NCI-H1694 treated with DMSO at 0.1 percent for 48 hours (cell line): ENCODE measurements at places on chromosomes 5 and 9.

DNA sequence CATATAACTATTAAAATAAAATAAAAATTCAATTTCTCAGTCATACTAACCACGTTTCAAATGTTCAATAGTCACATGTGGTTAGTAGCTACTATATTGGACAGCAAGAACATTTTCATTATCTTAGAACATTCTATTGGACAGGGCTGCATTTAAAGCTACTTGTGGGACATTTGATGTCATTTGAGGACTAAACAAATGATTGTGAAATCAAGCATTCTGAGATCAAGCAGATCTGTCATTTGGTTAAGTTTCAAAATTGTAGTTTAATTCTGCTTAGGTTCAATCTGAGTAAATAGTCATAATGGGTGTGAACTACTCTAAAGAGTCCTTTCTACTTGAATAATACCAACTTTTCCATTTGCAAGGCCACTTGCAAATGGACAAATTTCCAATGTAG is 226.9 kb upstream of the C9orf72 start:
- DNase-seq, result no peak

- DNase-seq, result no peak
Measured at GRCh38 chr5:1975898-1976765, 93.4 kb upstream of the IRX4 start.

DNA sequence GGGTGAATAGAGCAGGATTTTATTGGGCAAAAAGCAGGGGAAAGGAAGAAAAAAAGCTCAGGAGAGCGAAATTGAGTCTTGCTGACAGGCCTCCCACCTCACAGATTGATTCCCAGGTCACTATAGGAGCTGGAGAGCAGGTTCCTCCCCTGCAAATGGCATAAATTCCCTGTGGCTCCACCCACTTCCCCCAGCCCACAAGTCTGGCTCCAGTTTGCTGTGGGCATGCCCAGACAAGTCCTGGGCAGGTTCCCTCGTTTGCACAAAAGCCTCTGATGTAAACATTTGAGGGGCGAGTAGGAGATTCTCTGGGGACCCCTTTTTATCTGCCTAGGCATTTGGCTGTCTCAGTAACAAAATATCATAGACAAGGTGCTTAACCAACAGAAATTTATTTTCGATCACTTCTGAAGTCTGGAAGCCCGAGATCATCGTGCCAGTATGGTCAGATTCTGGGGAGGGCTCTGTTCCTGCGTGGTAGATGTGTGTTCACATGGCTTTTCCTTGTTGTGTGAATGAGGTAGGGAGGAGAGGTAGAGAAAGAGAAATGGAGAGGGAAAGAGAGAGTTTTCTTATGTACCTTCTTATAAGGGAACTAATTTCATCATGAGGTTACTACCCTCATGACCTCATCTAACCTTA is 614.5 kb downstream of the MAT2B start:
- DNase-seq, result no peak

- no peak for DNase-seq
Measured at GRCh38 chr9:137217276-137218211, 4.5 kb downstream of the RNF208 start.

DNA sequence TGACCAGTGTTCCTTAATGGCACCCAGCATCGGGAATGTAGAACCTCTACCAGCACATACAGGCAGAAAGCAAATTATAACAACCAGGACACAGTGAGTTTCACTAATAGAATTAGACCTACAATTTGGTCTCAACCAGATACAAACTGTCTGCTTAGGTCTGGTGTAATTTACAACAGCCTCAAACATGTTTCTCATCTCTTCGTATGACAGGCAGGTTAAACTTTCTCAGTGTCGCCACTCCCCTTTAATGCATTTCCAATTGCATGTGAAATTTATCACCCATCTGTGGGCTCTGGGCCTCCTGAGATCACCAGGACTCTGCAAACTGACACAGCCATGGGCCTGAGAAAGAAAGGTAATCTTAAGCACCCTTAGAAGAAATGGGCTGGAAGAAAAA is 218.7 kb downstream of the DCP2 start:
- no peak for DNase-seq
